Activated naive CD4-positive, alpha-beta T cell (primary cell): ENCODE measurements at places on chromosomes 5 and 9.

DNA sequence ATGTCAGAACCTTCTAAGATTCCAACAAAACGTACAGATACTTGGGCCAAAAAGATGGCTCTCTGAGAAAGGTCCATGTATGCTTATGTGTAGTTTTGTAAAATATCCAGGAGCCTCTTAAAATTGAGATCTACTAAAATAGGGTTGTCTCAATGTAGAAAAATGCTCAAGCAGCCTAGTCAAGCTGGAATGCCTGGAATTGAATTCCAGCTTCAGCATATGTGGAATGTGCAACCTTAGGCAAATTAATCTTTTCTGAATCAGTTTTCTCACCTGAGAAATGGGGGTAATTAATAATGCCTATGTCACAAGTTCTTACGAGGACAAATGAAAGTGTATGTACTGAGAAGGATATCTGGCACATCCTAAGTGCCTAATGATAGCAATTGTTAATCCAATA lies 662.4 kb downstream of the DTWD2 start:
- no peak for DNase-seq

- DNase-seq = no peak
These were observed 170.0 kb downstream of the SEC61B start for GRCh38 chr9:99391937-99392594.

- no peak for DNase-seq
These were observed 85.4 kb downstream of the KLF4 start for GRCh38 chr9:107404161-107404560.

DNA sequence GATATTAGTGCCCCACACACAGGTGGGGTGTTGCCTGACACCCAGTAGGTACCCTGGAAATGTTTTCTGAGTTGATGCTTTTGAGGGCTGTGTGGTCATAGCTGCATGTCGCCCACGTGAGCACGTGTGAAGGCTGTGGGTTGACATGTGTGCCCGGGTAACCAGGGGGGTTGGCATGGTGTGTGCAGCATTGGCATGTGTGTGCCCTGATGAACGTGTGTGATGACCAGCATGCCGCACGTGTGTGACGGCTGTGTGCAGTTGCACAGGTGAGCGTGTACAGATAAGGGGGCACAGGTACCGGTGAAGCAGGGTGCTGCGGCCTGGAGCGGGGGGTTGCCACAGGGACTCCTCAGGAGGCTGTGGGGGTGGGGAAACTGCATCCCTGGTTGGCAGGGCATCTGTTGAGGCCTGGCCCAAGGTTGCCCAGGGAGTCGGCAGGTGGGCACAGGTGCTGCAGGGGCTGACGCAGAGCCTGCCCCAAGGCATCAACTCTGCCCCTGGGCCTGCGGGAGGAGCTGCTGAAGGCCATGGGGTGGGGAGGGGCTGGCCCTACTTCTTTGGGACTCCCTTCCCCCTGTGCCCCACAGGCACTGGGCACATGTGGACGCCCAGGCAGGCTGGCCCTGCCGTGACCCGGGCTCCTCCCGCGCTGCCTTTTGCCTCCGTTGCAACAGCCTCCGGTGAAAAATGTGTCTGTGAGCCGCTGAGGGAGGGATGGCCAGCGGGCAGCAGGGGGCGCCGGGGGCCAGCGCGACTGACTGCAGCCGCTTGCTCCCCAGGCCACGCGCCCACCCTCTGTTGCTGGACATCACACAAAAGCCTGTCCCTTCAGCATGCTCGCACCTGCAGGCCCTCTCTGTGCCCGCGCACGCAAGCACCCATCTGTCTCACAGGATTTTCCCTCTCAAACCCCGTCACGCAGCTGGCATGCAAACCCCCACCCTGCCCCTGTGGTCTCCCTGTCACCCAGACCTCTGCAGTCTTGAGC lies 2.2 kb downstream of the UNC5A start:
- DNase-seq = no peak

- DNase-seq = no peak
These were observed 80.2 kb downstream of the PRKACG start for GRCh38 chr9:68933434-68934328.

DNA sequence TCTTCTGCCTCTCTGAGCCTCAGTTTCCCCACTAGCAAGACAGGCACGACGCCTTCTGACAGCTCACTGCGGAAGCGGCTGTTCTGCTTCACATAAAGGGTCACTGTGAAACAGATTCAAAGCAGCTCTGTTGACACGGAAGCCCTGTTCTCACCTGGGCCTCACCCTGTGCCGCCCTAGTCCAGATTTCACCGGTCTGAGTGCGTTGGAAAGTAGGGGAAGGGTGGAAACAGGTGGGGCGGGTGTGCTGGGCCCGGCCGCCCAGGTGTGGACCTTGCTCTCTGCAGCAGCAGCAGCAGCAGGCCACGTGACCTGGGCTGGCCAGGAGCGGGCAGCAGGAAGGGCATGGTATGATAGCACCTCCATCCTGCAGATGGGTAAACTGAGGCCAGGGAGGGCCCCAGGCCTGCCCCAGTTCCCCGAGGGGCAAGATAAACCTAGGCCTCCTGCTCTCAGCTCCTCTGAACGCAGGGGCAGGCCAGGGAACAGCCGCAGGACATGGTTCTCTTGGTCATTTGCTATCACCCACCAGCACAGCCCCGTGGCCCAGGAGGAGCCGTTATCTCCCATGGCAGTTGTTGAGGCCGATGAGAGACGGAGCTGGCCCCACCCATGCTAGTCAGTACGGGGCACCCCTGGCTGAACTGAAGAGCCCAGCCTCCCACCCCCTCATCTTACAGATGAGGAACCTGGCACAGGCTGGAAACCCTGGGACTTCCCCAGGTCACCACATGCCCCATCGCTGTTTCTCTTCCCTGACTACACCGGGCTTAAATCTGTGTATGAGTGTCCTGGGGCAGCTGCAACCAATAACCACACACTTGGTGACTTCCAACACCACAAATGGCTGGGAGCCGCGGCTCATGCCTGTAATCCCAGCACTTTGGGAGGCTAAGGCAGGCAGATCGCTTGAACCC lies 12.1 kb downstream of the PTGES2 start:
- DNase-seq = no peak

DNA sequence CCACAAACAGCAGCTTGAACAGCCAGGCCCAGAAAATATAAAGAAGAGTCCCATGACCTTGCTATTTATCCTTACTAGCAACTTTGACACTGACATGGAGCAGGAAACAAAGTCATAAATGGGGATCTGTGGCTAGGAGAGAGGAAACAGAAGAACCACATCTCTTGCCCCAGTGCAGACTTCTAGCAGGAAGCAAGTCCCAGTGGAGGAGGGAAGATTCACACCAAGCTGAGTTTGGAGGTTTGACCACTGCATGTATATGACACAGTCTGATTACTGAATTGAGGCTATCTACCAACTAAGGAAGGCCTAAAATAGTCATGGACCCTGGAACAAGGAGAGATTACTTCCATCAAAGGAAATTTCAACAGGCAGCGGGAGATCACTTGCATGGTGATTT lies 51.4 kb downstream of the CDH6 start:
- no peak for DNase-seq

DNA sequence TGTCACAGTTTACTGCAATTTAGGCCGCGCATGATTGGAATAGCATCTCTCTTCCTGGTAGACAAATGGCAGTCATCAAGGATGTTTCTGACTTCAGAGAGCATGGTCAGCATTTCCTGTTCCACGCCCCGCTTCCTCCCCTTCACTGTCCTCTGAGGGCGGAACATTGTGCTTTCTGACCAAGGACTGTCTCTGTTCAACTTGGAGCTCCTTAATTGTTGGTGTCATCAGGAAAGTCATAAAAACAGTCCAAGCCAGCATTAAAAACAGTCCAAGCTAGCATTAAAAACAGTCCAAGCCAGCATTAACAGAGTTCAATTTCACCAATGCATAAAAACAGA lies 301.3 kb upstream of the IRX4 start:
- no peak for DNase-seq
